Tibial artery (tissue), 4 donors: ENCODE measurements at places on chromosomes 5 and 9.

DNA sequence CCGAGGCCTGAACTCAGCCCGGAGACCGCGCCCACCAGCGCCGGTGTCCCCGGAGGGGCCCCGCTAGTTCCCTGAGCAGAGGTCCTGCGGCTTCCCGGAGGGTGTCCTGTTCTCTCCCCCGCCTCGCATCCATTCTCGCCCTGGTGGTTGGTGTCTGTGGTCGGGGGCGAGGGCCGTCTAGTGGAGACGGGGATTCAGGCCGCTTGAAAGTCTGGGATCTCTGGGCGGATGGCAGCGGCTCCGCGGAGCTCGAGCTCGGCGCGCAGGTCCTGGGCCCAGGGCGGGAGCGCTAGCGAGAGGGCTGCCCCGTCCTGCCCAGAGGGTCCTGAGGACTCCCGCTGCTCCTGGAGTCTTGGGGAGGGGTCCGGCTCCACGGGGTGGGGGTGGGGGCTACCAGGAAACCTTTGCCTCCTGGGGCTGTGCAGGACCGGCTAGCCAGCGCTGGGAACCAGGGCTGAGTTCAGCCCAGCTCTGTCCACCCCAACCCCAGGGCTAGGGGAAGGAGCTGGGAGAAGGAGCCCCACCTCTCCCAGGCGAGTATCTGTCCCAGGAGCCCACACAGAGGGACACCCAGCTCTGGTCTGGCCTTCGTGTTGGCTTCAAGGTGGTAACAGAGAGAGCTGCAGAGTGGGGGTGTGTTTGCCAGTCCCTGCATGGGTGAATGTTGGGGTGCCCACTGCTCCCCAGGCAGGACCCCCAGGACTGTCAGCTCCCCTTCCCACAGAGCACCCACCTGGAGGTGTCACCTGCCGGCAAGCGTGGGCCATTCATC lies 4.0 kb downstream of the TOR4A start:
- no peak for DNase-seq

DNA sequence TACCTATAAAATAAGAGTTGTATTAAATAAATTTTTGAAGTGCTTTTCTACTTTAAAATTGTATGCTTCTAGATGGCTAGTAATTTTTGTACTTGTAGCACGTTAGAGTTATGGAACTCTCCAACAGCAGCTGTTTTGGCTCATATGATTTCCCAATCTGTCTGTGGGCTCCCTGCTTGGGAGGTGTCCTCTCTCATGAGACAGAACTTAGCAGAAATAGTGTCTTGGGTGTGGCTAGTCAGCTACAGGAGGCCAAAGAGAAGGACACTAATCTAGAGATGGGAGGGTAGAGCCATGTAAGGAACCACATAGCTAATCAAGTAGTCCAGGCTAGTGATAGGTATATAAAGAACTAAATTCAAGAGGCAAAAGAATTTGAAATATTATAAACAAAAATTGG lies 78.4 kb upstream of the DAB2 start:
- no peak for DNase-seq

DNA sequence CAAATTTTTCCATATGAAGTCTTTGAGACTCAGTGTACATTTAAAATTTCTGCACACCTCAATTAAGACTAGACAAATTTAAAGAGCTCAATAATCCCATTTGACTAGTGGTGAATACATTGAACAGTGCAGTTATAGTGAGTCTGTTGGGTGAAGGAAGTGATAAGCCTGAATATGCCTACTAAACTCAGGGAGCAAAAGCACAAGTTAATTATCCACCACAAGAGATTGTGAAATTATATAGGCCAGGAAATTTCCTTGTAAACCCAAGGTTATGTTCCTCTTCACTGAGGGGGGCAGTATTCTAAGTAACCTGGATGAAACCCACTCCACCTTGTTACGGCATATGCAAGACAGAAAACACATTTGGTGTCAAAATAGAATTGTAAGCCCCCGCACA lies 612.9 kb upstream of the DAB2 start:
- no peak for DNase-seq

- no peak for DNase-seq
Measured at GRCh38 chr5:92559781-92560180, 1021.2 kb downstream of the NR2F1-AS1 start.

DNA sequence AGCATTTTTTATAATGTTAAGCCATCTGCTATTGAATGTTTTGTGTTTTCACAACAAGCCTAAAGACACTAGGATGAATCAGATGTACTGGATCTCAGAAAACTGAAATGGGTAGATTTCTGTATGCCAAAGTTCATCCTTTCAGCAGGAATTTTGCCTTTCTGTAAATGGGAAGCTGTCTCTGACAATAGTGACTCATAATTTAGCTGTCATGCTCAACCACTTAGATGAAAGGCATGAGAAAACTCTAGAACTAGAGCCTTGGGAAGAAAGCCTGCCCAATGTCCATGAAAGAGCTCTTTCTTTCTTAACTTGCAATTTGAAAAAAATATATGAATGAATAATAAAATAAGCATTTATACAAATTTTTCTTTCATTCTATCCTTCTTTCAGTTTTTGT lies 616.0 kb upstream of the EDIL3 start:
- no peak for DNase-seq

DNA sequence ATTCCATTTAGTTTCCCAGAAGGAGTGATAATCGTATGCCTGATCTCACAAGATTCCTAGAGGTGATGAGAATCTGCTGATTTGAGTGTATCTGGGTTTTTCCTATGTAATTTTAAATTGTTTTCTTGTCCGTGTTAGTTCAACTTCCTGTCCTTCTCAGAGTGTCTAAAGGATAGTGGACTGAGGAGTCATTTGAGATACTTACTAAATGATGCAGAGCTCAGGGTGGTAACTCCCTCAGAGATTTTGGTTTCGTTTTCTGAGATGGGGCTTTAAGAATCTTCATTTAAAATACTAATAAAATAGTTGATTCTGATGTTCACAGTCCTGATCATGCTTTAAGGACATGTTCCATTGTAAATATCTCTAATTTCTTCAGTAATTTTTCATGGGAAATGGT lies 30.3 kb downstream of the MELK start:
- DNase-seq = no peak

DNA sequence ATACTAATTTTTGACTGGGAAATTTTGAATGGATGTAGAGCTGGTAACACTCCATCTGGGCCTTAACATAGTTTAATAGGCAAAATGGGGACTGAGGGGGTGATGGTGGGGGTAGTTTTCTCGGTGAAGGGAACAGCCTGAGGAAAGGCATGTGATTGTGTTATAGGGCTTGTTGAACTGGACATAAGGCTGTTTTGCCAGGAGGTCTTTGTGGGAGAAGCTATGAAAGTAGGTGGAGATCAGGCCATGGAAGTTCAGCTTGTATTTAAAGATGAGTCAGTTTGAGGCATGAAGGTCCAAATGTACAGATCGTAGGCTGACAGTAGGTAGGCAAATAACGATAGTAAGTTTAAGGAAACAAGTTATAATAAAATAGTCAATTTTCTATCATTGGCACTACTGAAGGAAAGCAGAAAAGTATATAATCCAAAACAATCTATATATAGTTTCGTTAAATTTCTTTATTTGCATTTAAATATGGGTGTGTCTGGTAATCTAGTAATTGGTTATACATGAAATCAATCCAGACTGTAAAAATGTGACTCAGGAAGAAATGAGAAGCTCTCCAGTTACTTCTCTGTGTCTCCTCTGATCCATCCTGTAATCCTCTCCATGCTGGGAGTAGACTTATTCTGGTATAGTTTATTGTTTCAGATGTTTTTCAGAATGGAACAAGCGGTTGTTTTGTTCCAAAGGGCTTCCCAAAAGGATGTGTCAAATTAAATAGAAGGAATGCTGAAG lies 2.8 kb downstream of the CSNK1G3 start:
- no peak for DNase-seq

GRCh38 chr5:146213210-146213826 lies 9.9 kb downstream of the RBM27 start:
- DNase-seq = no peak

DNA sequence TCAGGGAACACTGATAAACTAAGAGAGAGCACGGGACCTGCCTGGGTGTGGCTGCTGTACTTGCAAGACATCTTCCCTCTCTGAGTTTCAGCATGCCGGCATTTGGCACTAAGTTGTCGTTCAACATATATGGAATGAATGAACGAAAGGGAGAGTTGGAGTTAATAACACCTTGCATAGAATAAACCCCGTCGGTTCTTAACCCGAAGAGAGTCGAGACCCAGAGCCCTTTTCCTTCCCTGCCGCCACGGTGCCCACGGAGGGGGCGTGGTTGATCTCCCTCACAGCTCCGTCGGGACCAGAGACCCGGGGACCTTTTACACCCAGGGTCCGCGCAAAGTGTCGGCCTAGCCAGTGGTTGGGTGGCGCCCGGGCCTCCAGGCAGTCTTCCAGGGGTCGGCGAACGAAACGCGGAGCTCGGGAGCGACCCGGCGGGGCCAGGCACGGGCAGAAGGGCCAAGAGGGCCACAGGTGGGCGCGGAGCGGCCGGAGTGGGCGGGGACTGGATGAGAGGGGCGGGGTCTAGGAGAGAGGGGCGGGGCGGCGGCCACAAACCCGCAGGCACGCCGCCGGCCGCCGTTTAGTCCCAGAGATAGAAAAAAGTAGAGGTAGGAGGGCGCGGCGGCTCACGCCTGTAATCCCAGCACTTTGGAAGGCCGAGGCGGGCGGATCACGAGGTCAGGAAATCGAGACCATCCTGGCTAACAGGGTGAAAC lies 735 bp upstream of the RPL26L1 start:
- DNase-seq = peak; percentile 59

- no peak for DNase-seq
Measured at GRCh38 chr9:19615036-19615624, 173.7 kb downstream of the SLC24A2 start.

- DNase-seq = peak; percentile 69
Measured at GRCh38 chr5:56078278-56079156, 83.8 kb upstream of the IL6ST start.

- peak; percentile 49 for DNase-seq
Measured at GRCh38 chr5:179430193-179431175, 85.2 kb upstream of the ADAMTS2 start.

DNA sequence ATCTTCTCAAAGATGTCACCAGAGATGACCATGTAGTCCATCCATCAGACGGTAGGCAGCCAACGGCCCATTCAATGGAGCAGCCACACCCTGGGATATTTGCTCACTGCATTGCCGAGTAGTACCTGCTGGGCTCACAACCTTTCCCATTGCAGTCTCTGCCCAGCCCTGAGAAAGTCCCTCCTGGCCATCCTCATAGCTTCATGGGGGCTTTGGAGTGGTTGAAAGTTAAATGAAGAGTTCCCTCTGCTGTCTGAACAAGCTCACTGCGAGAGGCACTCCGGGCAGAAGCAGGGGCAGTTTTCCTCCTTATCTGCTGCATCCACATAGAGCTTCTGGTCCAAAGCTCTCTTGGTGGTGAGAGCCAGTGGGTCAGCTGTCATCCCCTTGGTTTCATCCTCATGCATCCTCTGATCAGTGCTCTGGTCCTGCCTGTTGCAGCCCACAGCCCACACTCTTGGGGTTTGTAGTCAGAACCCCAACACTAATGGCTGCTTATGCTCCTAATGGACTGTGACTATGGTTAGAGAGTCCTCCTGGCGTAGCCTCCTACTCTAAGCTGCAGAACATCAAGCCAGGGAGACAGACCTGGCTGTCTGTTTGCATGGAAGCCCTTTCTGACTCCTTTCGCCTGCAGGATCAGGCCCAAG lies 23.3 kb downstream of the TNFSF8 start:
- no peak for DNase-seq

DNA sequence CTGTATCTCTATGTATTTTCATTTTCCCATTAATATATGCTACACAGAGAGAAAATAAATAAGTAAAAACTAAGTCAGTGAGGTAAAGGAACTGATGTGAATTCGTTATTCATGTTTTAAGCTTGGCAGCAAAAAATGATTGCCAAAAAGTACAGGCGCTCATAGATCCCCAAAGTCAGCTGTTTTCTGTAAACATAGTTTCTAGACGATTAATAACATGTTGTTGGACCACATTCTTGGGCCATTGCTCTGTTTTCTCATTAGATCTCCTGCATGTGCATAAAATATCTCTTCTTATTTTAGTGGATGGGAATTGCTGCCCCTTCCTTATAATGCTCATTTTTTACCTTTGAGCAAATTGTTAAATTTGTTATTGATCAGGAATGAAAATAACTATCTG lies 215.2 kb downstream of the TLE1 start:
- DNase-seq = no peak
